Brain microvascular endothelial cell (primary cell): ENCODE measurements at places on chromosomes 3 and 15.
A peak's percentile ranks its signal among the peaks of the same experiment; 100 is the strongest.

GRCh38 chr3:34929036-34929435 lies 710.3 kb upstream of the ARPP21 start:
- DNase-seq: no peak

DNA sequence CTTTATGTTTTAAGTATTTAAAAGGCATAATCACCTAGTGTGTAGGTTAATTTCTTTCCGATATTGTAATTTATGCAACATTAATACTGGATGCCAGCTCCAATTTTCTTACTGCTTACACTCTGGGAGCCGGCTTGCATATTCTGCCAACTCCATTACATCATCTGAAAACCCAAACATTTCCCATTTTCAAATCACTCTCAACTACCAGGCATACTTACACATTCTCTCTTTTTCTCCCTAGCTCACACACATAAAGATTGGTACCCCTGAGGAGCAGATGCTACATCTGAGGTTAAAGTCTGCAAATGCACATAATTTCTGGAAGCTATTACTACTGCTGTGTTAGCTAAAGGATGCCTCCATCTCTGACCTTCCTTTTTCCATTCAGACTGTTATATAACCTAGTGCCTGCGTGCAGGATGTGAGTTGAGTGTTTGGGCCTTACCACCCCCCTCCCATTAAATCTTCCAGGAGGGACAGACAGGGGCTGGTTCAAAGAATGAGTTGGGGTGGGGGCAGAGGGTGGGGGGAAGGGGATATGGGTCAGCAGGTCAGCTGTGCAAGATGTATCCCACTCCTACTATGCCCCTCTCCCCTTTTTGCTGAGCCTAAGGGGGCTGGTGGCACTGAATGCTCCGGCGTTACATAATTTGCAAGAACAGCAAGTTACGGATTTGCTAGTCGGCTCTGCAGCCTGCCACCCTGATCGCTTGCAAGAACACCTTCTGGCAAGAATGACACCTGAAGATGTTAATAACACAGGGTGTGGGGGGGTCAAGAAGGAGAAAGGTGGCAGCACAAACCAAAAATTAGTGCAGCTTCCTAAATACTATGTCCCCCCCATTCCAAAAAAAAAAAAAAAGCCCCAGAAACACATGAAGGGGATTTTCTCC lies 2.5 kb downstream of the RORA start:
- no peak for DNase-seq

DNA sequence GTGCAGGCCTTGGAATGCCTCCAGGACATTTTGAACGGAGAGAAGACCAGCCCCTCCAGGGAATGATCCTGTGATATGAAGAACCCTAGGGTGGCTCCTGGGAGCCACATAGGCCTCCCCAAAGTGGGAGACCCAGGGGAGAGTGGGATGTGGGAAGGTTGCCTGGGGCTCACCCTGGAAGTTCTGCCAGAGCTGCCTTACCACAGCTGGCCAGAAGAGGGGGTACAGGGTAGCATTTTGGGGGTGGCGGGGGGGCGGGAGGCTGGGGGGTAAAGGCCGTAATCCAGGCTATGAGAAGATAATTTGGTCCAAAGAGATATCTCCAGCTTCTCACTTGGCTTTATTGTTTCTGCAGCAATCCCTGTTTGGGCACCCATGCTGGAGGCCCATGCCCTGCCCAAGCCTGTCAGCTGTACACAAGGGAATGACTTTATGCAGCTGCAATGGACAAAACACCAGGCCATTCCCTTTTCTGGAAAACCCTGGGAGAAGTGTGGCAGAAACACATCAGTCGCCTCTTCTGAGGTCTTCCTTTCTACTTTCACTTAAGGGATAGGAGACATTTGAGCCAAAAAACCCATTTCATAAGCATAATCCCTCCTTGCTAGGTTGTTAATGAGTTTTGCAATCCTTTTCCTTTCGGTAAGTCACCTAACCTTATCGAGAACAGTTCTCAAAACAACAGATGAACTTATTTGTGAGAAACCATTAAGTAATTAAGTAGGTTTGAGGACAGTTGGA lies 11.0 kb upstream of the MUSTN1 start:
- no peak for DNase-seq

DNA sequence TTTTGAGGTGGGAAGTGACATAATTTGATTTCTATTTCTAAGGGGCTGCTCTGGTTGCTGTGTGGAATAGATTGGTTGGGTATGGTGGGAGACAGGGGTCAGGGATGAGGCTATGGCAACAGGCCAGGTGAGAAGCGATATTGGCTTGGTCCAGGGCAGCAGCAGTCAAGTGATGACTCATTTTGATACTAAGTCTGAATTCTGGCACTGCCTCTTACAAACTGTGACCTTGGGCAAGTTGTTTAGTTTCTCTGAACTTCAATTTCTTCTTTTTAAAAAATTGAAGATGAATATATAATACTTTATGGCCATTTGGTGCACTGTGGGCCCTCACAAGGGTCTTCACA lies 40.4 kb upstream of the CLSTN2 start:
- DNase-seq: no peak

DNA sequence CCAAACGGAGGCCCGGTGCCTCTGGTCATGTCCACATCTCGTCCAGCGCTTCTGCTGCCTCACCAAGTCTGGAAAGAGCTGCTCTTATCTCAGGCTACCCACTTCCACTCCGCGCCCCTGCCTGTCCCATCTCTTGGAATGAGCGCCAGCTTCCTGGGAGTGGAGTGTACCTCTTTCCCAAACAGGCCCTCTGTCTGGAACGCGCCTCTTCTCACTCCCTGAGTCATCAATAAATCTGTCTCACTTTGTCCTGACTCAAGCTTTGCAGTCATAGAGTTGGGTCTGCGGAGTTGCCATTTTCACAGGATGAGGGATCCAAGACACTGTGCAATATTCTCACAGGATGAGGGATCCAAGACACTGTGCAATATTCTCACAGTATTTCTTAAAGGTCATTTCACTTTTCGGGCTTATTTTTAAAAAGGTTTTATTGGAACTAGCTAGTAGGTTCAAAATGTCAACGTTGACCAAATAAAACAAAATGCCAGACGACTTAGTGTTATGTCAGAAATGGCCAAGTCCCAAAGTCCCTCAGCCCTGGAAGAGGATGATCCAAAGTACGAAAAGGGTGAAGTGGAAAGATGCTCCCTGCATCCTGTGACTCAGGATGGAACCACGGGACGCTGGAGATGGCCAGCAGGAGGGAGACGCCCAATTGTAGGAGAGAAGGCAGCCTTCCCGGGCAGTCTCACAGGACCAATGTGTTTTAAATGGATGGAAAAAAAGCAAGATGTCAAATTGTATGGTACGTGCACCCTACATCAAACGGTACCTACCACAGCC lies 81.1 kb downstream of the CHSY1 start:
- DNase-seq: peak; percentile 75

DNA sequence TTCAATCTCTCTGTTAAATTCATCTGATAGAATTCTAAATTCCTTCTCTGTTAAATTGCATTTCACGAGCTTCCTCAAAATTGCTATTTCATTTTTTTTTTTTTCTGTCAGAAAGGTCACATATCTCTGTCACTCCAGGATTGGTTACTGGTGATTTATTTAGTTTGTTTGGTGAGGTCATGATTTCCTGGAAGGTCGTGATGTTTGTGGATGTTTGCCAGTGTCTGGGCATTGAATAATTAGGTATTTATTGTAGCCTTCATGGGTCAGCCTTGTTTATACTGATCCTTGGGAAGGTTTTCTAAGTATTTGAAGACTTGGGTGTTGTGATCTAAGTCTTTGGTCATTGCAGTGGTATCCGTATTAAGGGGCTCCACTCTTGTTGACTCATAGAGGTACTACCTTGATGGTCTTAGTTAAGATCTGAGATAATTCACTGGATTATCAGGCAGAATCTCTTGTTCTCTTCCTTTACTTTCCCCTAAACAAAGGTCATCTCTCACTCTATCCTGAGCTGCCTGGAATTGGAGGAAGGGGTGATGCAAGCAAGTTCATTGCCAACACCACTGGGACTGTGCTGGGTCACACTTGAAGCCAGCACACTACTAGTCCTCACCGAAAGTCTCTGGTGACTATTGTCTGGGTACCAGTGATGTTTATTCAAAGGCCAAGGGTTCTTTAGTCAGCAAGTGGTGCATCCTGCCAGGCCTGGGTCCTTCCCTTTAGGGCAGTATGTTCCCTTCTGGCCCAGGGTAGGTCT lies 231.1 kb downstream of the GBE1 start:
- no peak for DNase-seq

GRCh38 chr3:106249159-106249558 lies 380.3 kb upstream of the CBLB start:
- DNase-seq: no peak

DNA sequence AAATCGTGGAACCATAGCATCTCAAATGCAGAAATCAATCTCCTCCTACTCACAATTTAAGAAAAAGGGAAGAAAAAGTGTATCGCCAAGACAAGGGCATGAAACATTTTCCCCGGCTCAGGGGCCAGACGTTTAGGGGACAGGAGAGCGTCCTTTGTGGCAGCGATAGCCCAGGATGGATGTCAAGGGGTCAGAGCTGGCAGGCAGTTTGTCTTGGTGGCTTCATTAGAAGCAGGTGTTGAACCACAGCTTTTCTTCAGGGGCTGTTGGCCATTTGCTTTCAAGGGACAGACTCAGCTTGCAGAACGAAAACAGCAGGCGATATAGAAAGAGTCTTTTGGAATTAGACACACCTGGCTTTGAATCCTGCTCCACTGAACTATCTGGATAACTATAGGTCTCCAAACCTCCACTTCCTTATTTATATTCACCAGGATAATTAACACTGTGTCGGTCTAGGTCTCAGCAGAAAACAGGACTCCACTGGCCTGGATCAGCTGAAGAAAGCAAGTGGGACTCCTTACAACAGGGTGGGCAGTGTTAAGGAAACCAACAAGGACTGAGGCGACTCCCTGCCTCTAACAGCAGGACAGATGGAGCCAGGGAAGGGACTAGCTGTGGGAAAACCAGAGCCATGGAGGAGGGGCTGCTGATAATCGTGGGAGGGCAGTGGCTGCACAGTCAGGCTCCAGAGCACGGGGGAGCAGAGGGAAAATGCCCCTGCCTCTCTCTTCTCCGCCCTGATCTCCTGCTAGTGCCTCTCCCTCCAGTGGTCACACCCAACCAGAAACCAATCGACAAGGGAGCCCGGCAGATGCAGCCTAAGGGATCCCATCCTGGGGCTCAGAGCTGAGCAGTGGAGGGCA lies 123.6 kb downstream of the LIPC start:
- DNase-seq: no peak

GRCh38 chr3:31572236-31573004 lies 39.7 kb downstream of the STT3B start:
- no peak for DNase-seq

- DNase-seq: no peak
Measured at GRCh38 chr15:66740802-66741201, 38.8 kb downstream of the SMAD6 start.

DNA sequence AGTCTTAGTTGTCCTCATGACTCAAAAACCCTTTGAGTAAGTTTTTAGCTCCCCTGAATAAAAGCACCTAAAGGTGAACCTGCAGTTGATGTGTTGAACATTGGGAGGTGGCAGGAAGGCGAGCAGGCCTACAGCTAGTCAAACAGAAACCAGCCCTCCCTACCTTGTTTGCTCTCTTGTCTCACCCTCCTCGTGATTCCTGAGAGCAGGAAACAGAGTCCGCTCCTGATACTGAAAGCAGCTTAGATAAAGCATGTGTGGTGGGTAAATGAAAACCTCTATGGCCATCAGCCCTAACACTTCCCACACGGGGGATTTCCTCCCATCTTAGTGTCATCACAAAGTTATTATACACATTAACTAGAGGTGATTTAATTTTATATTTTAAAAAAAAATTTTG lies 21.8 kb upstream of the CLDN18 start:
- DNase-seq: no peak

GRCh38 chr15:68205954-68206539 lies 915 bp upstream of the CALML4 start:
- DNase-seq: no peak

- DNase-seq: no peak
Measured at GRCh38 chr3:84717894-84718293, 240.9 kb upstream of the CADM2 start.

DNA sequence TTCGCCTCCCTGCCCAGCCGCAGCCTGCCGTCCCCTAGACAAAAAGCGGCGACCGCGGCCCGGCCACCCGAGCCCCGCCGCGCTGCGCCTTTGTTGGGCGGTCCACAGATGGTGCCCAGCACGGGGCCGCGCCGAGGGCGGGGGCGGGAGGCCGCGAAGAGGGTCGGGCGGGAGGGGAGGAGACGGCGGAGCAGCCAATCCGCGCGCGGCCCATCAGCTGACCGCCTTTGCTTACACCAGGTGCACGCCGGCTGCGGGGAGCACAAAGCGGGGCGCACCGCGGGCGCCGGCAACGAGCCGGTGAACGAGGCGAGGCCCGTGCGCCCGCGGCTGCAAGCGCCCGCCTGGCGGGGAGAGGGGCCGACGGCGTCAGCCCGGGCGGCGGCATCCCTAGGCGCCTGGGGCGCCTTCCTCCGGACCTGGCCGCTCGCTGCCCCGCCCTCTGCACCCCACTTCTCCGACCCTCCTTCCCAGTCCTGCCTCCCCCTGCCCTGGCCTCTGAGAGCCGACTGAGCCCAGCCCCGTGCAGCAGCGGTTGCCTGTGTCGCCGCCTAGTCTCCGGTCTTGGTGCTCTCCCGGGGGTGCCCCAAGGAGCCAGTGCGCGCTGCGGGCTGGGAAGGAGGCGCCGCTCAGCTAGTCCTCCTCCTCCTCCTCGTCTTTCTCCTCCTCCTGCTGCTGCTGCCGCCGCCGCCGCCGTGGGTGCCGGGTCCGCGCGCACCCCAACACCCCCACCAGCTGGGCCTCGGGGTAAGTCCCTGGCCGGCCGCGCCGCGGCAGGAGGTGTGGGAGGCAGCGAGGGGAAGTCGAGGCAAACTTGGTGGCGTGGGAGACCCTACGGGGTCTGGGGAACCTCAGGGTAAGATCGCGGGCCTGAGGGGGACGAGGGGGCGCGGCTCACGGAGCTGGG lies at the start of gene LRRN1:
Gene LRRN1, plus strand, starts transcription at position 259 of the 907 bp plus-strand sequence. CDS start 45,211 bp downstream, outside the sequence.
- DNase-seq: no peak

GRCh38 chr3:42209917-42210316 lies 56.1 kb downstream of the CCK start:
- no peak for DNase-seq

- DNase-seq: no peak
Measured at GRCh38 chr15:94286583-94286982, 55.2 kb downstream of the MCTP2 start.

GRCh38 chr3:80734483-80734882 lies 966.7 kb upstream of the ROBO1 start:
- no peak for DNase-seq

DNA sequence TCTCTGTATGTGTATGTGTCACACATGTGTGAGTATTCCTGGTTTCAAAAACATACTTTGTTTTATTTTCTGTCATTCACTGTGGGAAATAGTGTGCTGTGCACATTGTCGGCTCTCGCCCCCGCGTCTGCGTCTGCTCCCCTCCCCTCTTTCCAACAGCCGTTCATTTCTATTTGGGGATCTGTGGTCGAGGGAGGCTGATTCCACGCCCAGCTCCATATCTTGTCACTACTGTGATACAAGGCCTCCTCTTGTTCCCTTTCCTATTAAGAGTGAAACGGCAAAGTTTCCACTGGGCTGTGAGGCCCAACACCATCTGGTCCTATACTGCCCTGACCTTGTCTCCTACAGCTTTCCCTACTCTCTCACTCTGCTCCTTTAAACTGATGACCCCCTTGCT lies 172.5 kb upstream of the LRIG1 start:
- DNase-seq: peak; percentile 63

- no peak for DNase-seq
Measured at GRCh38 chr15:63953524-63953923, 92.8 kb downstream of the DAPK2 start.
